ENCODE measurements at places on chromosomes 7 and 10. TPM values are rescaled to one million over a fixed set of nuclear protein-coding genes. Genes with fewer than 3 reads are reported as not detected.
A peak's percentile ranks its signal among the peaks of the same experiment; 100 is the strongest.

DNA sequence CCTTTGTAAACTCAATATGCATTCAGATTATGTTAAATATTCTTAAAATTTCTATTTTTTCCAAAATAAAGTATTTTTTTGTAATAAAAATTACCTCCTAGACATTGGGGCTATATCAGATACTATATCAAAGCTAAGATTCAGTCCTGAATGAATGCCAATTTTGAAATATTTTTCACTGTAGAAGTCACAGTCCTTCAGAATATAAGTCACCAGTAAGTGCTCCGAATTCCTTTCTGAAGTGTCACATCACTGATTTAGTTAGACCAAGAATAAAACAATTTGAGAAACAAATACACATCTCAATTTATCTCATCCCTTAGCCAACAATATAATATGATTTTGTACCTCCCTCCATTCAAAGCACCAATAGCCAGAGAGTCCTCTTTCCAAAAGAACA, 33.9 kb upstream of the GSAP start:
- DNase-seq = no peak

DNA sequence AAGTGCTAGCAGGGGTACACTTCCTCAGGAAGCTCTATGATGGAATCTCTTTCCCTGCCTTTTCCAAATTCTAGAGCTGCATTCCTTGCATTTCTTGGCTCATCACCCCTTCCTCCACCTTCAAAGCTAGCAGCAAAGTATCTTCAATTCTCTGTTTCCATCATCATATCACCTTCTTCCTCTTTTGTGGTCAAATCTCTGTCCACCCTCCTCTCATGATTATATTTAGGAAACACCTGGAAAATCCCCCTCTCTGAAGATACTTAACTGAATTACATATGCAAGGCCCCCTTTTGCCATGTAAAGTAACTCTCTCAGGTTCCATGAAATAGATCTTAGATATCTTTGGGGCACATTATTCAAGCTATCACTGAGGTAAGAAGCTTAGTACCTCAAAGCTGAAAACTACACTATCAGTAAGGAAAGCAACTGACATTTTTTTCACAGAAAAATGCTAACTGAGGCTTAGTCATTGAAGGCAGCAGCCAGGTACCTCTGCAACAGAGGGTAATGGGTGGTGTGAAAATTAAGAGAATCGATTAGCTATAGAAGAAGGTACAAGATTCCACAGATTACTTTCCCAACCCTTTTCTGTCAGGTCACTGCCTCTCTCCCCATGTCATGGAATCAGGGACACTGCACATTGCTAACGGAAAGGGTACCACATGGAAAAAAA, 197.3 kb downstream of the MACC1 start:
- no peak for DNase-seq

DNA sequence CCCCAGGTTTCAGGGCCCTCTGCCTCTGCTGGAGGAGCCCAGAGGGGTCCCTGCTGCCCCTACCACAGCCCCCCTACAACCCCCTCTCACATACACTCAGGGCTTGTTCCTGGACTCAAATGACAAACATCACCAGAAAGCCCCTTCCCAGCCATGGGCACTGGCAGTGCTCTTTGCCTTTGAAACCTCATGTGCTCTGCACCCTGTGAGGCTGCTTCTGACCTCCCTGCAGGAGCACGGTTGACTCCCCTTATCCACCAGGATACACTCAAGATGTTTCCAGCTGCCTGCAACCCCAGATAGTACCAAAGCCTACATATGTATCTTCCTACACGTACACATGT, 3.5 kb upstream of the ADIRF start:
- DNase-seq = no peak

- no peak for DNase-seq
Observed at GRCh38 chr10:23981520-23982309, 227.2 kb upstream of the KIAA1217 start.

- DNase-seq = no peak
Observed at GRCh38 chr10:71740069-71740653, 20.6 kb upstream of the C10orf105 start.

DNA sequence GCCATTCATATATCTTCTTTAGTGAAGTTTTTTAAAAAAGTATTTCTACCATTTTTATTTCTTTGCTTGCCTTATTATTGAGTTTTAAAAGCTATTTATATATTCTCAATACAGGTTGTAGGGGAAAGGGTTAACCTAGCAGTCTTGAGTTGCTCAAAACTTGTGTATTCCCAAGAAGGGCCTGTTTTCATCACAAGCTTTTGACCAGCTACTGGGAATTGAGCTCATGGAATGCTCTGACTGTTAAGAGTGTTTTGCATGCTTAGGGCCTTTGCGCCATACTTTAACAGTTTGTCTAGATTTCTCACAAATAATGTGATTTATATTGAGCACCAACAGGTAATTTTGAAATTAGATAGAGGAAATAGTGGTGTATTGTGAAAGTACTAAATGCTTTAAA, 72.0 kb upstream of the CALCR start:
- no peak for DNase-seq

DNA sequence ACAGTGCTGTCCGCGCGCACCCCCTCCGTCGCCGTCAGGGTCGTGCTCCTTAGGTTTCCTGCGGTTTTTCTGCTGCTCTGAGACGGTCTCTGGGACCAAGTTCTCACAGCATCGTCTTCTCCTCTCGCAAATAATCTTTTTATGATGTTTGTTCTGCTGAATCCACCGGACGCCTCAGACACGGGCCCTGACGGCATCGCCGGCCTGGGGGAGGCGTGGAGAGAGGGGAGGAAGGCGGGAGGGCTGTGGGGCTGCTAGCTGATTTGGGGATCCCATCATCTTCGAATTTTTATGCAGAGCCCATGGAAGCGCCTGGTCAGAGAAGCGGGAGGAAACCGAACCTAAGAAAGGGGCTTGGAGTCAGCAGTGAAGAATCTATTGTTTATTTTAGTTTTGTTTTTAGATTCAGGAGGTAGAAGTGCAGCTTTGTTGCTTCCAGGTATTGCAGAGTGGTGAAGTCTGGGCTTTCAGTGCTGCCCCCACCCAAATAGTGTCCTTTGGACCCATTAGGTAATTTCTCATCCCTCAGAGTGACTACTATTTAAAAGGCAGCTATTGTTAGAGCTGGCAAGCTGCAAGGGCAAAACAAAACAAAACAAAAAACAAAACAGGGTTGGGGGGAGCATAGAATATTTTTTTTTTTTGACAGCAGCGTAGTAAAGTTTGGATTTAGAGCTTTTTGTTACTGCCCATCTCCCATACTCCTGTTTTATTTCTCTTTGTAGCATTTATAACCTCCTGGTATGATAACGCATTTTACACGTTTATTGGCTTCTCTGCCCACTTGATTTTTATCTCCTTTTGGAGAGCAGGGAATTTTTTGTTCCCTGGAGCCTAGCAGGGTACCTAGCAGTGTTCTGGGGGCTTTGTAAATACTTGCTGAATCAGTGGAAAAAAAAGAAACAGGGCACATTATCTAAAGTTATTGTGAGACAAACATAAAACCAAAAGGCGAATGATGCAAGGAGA, 92.6 kb downstream of the SPAG6 start:
- peak; percentile 37 for DNase-seq

GRCh38 chr7:18450019-18450418, 45.5 kb upstream of the HDAC9 start:
- DNase-seq = no peak

GRCh38 chr7:76428868-76429805, 4.4 kb downstream of the ZP3 start:
- DNase-seq = no peak

DNA sequence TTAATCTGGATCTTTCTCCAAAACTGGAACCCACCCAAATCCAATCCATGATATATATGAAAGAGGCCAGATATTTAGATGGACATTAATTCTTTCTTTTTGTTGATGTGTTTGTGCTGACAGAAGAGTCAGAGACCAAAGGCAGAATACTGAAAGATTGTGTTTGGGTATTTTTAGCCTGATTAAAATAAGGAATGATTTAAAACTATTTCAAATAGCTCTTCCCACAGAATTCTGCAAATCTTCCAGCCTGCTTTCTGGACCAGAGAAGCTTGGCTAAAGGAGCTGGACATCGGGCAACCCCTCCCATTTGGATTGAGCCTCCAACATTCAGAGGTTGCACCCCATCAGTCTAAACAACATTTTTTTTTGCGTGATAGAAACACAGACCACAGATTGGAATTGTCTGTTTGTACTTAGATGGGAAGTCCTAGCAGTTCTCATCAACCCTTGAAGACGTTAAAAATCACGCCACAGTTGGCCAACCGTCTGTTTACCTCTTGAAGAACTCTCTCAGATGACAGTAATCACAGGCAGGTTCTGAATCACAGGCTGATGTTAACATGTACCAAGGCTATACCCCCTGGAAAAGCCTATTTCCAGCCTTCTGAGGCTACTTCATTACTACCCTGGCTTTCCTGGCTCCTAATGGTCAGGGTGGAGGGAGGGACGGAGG, 155.2 kb upstream of the NRP1 start:
- no peak for DNase-seq

DNA sequence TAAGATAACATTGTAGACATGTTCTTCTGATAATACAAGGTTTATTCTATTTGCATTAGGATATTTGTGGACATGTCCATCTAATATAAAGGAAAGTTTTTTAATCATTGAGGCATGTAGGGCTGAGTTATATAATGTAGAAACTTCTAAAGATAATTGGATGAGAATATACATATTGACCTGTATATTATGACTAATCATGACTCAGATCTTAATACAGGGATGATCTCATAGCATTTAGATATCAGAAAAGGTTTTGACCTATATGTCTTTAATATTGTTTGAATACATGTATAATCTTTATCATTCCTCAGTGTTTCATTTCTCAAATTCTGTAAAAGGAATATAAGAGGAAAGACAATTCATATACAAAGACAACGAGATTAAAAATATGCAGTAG, 39.2 kb downstream of the CD36 start:
- DNase-seq = no peak

- no peak for DNase-seq
Observed at GRCh38 chr10:22810643-22811465, 96.5 kb upstream of the PIP4K2A start.

- DNase-seq = no peak
Observed at GRCh38 chr7:4931943-4932342, 27.0 kb downstream of the MMD2 start.

DNA sequence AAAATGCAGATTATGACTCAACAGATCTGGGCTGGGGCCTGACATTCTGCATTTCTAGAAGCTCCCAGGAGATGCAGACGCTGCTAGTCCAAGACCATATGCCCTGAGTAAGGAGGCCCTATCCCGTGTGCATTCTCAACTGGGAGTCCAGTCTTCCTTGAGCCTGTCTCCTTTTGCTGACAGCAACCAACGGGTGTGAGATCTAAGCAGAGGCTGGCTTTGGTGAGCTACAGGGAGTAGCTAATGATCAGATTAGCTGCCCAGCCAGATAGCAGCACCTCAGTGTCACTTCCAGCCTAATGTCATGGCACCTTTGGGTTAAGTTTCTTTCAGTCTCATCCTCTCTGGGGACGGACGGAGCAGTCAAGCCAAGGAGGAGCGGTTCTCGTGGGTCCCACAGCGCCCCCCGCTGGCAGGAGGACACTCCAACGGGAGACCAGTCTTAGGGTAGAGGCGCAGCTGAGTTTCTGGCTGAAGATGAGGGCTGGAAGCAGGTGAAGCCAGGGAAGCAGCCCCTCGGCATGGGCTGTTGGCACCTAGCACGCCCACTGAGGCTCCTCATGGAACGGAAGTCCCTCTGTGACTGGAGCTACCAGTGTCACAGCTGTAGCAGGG, 154.0 kb downstream of the CCDC3 start:
- no peak for DNase-seq

DNA sequence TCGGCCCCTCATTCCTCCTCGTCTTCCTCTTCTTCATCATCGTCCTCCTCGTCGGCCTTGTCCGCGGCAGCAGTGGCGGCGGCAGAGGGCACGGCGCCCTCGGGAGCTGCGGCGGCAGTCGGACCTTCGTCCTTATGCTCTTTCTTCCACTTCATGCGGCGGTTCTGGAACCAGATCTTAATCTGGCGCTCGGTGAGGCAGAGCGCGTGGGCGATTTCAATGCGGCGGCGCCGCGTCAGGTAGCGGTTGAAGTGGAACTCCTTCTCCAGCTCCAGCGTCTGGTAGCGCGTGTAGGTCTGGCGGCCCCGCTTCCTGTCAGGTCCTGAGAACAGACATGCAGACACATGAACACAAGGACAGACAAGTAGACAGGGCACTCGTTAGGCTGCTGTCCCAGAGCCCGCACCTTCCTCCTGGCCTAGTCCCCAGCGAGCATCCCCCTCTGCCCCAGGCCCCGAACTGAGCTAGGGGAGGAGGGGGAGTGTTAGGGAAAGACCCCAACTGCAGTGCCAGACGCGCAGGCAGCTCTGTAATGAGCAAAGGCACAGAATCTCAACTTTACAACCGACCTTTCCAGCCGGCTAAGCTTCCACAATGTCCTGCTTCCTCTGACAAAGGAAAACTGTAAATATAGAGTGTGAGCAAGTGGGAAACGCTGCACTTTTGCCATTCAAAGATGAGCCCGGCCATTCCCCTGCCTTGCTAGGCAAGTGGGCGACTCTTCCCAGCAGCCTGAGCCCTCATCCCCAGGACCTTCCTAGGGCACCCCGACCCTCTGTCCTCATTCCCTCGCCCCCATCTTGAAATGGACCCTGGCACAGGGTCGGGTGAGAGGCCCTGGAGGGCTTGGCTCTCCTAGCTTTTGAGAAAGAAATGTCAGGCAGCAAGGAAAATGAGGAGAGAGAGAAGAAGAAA, 1.3 kb downstream of the HOXA7 start:
- DNase-seq = peak; percentile 51

- DNase-seq = no peak
Observed at GRCh38 chr10:97075961-97076525, 109.7 kb downstream of the SLIT1 start.

GRCh38 chr7:2824678-2825461, 19.2 kb downstream of the GNA12 start:
- DNase-seq = no peak

- no peak for DNase-seq
Observed at GRCh38 chr10:132390921-132391675, 5.9 kb upstream of the PWWP2B start.

DNA sequence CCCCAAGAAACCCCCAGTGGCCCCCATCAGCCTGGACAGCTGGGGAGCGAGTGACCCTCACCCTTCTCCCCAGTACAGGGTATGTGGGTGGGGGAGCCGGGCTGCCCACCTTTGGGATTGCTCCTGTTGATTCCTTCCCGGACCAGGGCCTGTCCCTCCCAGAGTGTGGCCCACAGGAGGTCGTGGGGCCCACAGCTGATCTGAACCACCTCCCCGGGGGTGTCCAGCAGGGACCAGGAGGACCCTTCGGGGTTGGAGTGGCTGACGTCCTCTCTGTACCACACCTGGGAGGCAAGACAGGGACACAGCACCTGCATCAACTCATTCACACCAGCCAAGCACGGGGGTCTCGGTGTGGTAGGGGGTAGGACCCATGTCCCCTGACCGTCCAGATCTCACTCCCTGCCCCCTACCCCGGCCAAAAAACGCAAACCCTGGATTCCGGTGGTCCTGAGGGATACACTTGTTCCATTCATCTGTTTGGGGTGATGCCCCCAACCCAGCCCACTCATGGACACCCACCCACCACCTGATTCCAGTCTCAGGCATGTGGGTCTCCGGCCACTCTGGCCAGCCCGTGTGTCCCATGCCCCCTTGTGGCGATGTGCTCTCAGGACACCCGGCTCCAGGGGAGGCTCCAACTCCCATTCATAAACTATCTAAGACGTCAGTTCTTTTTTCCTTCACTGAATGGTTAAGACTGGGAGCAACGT, 10.9 kb downstream of the TECPR1 start:
- no peak for DNase-seq

The SYT15B gene
- total RNA-seq = 3.8 TPM

The SAMD9L gene
- 7.5 TPM for total RNA-seq

The ZCWPW1 gene
- total RNA-seq = 3.9 TPM

The FFAR4 gene
- total RNA-seq = 1.0 TPM

The CNNM1 gene
- 0.98 TPM for total RNA-seq

The FIGNL1 gene
- total RNA-seq = 13.1 TPM

The GIMAP1 gene
- 9.0 TPM for total RNA-seq

The OR2A1 gene
- 0.32 TPM for total RNA-seq

The ATP6V0A4 gene
- total RNA-seq = 4.7 TPM

The BCAP29 gene
- 78.2 TPM for total RNA-seq

Measured in breast epithelium (tissue), 4 donors.